ENCODE measurements at places on chromosomes 2 and 18.
A peak's percentile ranks its signal among the peaks of the same experiment; 100 is the strongest.

GRCh38 chr2:15579641-15580040 is 12.0 kb upstream of the DDX1 start:
- no peak for DNase-seq

GRCh38 chr18:45538444-45538843 is 76.8 kb upstream of the SLC14A2 start:
- no peak for DNase-seq

DNA sequence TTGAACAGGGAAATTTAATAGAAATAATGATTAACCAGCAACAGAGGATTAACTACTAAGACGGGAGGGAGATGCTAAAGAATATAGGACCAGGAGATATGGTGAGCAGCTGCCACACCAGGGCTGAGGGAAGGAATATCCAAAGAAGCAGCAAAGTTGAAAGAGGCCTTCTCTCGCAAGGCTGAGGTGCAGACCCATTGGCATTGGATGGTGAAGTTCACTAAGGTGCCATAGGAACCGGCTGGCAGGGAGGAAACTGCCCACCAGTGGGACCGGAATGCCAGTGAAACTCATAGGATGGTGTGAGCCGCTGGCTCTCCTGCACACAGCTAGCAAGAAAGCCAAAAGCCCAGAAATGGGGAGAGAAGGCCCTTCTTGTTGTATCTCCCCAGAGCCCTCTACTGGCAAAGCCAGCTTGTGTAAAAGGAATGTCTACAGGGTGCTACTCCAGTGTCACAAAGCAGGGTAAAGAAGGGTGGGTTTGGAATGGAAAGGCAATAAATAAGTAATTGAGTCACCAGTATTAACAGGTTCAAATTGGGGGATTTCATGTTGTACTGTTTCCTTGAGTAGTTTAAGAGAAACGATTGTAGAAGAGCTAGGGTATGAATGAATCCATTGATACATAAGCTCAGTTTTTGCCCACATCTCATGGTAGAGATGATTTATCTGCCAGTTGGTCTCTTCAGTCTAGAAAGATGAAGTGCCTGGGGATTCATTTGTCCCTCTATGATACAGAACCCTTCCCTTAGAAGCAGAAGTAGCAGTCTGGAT is 36.0 kb downstream of the FARP2 start:
- no peak for DNase-seq

- DNase-seq, result peak; percentile 18
Measured at GRCh38 chr2:71856773-71857525, 290.7 kb downstream of the CYP26B1 start.

DNA sequence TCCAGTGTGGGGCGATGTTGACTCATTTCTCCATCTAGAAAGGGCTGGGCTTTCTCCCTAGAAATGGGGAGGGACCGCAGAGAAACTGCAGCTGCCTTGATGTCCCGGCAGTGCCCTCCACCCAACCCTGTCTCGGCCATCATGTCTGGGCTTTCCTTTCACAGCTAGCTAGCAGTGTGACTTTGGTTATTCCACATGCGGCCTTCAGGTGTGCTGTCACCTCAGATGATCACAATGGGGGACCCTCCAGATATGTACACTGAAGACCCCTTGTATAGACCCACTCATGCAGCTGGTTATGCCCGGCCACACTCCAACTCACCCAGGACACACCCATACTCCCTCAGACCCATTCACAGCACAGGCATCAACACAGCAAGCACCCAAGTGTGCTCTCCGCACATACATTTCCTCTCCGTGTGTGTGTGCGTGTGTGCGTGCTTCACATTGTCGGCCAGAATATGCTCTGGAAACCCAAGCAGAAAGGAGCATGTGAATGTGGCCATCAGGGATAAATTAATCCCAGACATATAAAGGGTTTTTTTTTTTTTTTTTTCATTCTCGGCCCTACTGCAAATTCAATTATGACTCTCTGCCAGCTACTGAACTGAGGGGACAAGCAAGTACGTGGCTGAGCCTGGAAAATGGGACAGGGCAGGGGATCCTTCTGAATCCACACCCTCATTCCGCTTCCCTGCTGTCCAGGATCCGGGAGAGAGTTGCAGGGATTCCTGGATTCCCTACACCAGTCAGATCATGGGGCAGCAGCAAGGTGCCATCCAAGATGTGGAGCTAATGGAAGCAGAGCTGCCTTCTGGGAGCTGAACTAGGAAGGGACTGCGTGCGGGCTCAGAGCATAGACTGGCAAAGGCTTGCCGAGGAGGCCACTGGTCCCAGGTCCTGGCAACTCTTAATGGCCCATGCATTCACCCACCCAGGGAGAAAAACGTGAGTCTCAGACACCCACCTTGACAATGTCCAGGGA is 240.2 kb downstream of the DYSF start:
- no peak for DNase-seq

GRCh38 chr2:232511336-232511890 is 8.8 kb upstream of the PRSS56 start:
- DNase-seq, result no peak

DNA sequence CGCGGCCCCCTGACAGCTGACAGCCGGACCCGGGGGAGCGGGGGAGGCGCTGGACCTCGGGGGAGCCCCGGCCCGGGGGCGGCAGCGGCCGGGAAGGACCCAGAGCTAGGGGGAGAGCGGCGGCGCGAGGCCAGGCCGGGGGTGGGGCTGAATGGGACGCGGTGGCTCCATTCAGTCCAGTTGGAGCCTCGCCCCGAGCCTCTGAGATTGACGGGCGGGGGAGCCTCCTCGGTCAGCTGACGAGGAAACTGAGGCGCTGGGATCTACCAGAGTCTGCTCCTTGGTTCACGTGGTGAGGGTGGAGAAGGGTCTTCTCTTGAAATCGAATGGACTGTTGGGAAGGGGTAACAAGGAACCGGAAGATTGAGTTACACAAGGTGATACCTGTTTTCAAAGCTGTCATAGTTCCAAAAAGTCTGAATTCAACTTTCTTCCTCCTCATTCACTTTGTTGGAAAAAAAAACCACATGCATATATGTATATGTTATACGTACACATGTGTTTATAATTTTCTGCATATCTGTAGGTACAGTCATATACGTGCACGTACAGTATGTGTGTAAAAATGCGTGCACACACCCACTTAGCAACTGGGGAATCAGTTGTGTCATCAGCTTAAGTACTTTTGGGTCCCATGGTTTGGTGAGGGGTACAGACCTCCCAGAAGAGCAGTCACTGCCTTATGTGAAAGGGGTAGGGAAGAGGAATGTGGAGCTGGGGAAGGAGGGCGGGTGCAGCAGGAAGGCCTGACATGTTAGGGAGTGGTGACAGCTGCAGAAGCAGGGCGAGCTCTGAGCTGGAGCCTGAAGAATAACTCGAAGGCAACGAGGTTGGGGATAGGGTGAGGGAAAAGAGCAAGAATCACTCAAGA is 628 bp downstream of the PPP1R7 start:
- DNase-seq, result no peak

DNA sequence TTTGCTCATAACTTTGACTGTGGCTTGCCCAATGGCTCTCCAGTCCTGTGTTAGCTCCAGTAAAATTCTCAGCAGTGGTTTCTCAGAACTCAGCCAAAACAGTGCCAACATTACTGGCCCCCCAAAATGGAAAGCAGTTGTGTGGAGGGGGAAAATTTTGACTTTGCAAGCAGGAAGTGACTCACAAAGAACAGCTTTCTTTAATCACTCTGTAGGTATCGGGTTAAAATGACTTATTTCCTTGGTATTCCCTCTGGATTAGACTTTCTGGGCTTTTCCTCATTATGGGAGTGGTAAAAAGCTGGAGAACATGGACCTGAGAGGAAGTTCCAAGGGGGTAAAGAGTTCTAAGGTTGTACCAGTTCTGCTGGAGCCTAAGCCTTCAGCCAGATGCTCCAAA is 175.7 kb upstream of the RND3 start:
- DNase-seq, result no peak

- no peak for DNase-seq
Measured at GRCh38 chr18:33369711-33370449, 70.6 kb downstream of the CCDC178 start.

- no peak for DNase-seq
Measured at GRCh38 chr2:140988597-140988996, 1142.2 kb downstream of the LRP1B start.

DNA sequence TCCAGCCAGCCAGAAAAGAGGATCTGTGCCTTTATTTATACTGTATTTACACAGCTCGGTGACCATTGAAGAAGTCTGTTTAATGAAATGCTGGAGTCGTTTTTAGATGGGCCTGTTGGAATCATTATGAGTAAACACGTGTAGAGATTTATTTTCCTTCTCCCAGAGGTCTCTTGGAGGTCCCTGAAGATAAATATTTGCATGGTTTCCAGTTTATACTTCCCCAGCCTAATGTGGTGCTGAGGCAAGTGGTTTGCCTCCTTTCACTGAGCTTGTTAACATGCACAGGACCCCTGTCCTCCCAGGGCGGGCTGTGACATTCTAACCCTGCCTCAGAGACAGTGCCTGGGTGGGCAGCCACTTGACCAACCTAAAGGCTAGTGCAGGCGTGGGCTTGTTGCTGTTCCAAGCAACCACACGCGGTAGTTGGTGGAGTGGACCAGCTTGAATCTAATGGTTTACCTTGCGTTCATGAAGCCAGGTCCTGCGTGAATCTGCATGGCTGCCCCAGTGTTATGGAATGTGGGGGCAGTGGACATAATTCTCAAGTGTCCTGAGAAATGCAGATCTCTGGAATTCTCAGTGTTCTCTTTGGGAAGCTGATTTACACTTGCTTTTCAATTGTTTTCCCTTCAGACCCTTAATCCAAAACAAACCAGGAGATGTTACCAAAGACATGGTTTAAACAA is 130.2 kb upstream of the DLX2 start:
- no peak for DNase-seq

GRCh38 chr2:49935449-49935848 is 781.1 kb upstream of the FSHR start:
- DNase-seq, result no peak

GRCh38 chr2:239146741-239147181 is 254.1 kb downstream of the HDAC4 start:
- DNase-seq, result no peak

DNA sequence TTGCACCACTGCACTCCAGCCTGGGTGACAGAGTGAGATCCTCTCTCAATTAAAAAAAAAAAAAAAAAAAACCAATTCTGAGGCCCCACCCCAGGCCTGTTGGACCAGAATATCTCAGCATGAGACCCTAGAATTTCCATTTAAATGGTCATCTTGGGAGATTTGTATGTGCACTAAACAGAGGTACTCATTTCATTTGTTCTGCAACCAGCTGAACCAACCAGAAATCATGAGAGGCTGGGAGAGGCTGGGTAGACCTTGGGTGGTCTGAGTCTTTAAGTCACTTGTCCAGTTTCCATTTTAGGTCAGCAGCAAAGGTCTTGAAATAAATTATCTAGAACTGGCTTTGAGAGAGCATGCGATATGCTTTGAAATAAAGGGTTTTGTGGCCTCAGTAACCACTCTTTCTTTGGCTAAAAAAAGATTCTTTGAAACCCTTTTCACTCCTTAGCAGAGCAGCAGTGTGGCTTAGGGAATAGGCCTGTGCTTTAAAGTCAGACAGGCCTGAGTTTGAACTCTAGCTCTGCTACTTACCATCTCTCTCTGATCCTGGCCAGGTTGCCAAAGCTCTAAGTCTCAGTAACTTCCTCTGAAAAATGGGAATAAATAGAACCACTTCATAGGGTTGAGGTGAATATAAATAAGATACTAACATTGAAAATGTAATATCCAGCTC is 52.6 kb downstream of the QPCT start:
- DNase-seq, result no peak

GRCh38 chr2:102592601-102593000 is 26.8 kb upstream of the SLC9A2 start:
- DNase-seq, result peak; percentile 12

- no peak for DNase-seq
Measured at GRCh38 chr18:21406116-21406515, 164.1 kb downstream of the GREB1L start.

DNA sequence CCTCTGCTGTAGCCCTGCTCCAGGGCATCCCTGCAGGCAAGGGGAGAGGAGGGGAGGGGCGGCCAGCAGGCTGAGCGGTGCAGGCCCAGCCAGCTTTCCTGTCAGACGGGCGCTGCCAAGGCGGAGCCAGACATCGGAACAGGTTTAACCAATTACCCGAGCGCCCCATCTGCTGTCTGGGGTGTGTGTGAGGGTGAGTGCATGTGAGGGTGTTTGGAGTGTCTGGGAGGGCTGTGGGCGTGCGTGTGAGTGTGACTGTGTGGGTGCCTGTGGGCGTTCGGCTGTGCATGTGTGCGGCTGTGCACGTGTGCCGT is 20.0 kb downstream of the EMX1 start:
- DNase-seq, result no peak

GRCh38 chr2:85419009-85419675 is 628 bp downstream of the SH2D6 start:
- peak; percentile 19 for DNase-seq

DNA sequence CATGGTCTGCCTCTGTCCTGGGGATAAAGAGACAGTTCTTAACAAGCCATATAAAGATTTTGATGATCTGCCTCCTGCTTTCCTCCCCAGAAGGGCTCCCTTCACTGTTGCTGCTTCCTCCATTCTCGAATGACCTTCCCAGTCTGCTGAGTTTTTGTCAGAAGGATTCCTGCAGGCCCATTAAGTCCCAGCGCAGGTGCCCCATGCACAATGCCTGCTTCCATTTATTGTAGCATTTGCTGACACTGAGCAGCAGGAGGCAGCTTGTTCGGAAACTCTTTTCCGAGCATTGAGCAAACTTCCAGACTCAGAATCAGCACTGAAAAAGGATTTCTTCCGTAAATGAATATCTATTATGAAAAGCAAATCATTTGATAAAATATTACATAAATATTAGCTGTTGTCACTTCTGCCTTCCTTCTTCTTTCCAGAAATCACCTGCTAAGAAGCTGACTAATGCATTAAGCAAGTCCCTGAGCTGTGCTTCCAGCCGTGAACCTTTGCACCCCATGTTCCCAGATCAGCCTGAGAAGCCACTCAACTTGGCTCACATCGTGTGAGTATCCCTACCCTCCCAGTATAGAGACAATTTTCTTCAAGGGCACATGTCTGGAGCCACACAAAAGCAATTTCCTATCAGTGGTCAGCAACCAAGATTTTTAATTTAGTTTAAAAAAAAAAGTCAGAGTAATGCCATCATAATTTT is 110.4 kb downstream of the DTNA start:
- no peak for DNase-seq

- no peak for DNase-seq
Measured at GRCh38 chr2:53827398-53828175, 32.2 kb downstream of the GPR75 start.

DNA sequence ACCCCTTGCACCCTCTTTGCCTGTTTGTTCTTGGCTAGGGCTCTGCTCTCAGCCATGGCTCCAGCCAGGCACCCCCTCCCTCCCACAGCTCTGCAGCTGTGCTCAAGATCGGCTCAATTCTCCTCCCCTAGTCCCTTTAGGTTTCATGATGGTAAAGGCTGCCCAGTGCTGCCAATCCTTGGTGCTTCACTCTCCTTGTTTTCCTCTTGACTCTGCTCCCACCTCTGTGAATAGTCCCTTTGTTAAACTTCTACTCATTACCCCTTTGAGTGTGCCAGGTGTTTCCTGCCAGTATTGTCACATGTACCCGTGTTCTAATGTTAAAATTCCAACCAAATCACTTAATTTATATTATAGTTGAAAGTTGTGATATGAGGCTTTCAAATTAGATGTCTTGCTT is 101.0 kb upstream of the CERS6 start:
- DNase-seq, result no peak

GRCh38 chr18:59606193-59607077 is 90.8 kb downstream of the CCBE1 start:
- no peak for DNase-seq
